Thoracic aorta (tissue), 2 donors: ENCODE measurements at places on chromosomes 12 and 14. TPM values are rescaled to one million over a fixed set of nuclear protein-coding genes. Genes with fewer than 3 reads are reported as not detected.

DNA sequence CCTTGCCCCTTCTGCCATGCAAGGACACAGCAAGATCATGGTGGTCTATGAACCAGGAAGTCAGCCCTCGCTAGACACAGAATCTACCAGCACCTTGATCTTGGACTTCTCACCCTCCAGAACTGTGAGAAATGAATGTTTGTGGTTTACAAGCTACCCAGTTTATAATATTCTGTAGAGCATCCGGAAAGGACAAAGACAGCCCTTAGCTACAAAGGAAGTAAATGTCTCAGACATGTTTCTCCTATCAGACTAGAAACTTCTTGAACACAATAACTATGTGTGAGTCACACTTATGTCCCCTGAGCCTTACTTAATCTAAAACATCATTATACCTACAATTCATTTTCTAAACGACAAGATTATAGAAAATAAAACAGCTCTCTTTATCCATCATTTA, 176.7 kb downstream of the KLHL28 start:
- no peak for DNase-seq

GRCh38 chr12:121284551-121285390, 11.7 kb downstream of the CAMKK2 start:
- DNase-seq, result no peak

DNA sequence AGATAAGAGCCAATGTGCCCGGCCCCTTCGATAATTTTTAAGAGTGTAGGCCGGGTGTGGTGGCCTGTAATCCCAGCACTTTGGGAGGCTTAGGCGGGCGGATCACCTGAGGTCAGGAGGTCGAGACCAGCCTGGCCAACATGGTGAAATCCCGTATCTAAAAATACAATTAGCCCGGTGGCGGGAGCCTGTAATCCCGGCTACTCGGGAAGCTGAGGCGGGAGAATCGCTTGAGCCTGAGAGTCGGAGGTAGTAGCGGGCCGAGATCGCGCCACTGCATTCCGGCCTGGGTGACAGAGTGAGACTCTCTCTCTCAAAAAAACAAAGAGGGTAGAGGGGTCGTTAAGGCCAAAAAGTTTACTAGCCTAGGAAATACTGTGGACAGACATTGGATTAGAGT, 2.6 kb downstream of the KRAS start:
- DNase-seq, result no peak

DNA sequence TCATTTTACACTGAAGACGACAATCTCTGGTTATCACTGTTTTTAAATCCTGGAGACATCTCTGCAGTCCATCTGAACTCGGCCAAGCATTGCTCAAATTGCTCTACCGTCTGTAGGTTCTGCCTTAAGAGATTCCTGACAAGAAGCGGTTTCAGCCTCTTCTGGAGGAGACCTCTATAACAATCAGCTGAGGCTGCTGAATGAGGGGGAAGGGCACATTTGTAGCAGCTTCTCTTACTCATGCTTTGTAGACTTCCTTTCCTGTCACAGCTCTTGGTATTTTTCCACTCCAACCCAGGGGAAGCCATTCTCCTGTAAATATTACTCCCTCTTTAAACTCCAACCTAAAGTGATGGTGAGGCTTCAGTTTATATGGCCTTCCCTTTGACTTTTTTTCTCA, 3.0 kb downstream of the ARG2 start:
- DNase-seq, result no peak

GRCh38 chr12:114190971-114191370, 215.0 kb downstream of the TBX5 start:
- DNase-seq, result no peak

DNA sequence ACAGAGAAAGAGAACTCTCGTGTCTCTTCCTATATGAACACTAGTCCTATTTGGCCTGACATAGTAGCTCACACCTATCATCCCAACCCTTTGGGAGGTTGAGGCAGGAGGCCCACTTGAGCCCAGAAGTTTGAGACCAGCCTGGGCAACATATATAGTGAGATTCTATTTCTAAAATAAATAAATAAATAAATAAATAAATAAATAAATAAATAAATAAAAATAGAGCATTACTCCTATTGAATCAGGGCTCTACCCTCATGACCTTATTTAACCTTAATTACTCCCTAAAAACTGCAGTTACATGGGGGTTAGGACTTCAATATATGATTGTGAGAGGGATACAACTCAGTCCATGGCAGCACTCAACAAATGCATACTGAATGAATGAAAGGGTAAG, 61.2 kb upstream of the GSC start:
- DNase-seq, result no peak

- no peak for DNase-seq
Measured at GRCh38 chr14:65528069-65528468, 115.5 kb downstream of the FUT8 start.

GRCh38 chr14:30748343-30748742, 126.0 kb upstream of the COCH start:
- no peak for DNase-seq

DNA sequence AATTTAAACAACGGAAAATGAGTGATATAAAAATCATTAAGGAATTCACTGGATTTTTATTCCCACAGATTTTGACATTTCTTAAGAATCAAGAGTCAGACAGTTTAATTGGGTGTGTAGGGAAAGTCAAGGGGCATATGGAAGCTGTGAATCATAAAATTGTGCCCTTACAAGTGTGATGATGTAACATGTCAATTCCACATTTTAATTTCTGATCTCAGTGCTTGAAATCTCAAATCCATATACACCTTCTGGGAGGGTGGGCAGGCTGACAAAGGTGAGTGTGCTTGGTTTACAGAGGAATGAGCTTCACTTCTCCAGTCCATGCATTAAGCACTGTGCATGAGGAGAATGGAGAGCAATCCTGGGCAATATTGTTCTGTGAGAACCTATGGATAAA, 1.0 kb upstream of the KRT6A start:
- DNase-seq, result no peak

DNA sequence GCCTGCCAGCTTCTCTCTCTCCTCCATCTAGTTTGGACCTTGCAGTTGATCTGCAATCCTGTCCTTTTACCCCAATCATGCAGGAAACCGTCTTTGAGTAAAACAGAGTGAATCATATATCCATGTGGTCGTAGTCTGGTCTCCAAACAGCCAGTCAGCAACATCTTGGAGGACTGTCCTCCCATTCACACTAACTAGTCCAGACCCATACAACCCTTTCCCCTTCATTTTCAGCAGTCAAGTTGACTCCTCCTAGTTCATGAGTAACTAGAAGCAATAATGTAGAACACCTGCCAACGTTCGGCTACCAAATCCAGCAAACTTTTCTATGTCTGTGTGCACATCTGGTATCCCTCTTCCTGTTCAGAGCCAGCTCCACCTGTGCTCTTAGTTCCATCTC, 10.8 kb upstream of the BIN2 start:
- no peak for DNase-seq

DNA sequence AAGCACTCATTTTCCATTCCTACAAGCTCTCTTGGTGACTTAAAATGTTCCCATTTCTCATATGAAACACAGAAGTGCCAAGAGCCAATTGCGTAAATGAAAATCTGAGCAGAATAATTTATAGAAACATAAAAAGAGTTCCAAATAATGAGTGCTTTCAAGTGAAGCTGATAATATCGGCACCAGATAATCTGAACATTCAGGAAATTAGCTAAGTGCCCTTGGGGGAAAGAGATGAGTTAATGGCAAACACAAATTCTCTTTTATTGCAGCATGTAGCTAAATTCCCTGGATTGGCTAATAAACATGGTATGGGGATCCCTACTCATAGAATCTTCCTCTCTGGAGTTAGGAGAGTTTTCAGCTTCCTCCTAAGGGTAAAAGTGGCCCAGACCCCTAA, 46.7 kb downstream of the DAD1 start:
- no peak for DNase-seq

GRCh38 chr14:87108726-87109125, 884.3 kb downstream of the GALC start:
- no peak for DNase-seq

DNA sequence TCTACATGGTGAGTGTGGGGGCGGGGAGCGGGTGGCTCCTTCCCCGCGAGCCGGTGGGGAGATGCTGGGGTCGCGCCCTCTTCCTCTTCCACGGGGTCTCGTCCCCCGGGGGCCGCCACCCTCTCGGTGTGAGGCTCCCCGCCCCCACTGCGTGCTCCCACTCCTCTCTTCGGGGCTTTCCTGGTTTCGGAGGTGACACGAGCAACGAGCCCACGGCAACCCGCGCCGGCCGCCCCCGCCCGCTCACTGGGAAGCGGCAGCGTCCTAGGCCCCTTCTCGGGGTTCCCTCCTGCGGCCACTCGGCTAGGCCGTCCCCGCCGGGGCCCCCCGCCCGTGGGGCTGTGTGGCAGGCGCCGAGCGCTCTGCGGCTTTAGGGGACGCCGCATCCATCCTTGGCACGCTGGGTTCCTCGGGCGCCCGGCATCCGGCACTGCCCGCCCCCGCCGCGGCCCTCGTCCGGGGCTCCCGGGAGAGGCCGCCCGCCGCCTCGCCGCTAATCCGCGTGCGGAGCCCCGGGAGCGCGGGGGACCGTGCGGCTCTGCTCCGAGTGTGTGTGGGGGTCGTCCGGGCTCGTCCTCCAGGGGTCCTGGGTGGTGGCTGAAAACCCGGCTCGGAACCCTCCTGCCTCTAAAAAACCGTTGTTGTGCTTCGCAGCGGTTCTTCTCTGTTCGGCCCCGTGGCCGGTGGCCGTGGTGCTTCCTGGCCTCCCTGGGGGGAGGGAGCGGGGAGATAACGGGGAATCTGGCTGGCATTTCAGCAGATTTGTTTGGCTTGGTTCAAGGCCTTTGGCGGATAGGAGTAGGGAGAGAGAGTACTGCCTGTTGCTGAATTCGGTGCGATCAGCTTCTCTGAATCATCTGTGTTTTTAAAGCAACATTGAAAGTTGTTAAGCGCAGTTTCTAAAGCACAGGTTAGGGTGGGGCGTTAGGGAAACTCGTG, 1.0 kb downstream of the PCNX1 start:
- DNase-seq, result no peak

- no peak for DNase-seq
Measured at GRCh38 chr12:16531621-16532020, 74.3 kb downstream of the LMO3 start.

DNA sequence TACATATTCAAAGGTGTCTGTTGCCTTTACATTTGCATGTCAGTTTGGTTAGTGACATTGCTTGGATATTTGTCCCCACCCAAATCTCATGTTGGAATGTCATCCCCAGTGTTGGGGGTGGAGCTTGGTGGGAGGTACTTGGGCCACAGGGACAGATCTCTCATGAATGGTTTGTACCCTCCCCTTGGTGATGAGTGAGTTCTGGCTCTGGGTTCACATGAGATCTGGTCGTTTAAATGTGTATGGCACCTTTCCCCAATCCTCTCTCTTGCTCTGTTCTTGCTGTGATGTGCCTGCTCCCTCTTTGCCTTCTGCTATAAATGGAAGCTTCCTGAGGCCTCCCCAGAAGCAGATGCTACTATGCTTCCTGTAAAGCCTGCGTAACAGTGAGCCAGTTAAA, 207.9 kb upstream of the DIO3 start:
- no peak for DNase-seq

GRCh38 chr14:65751510-65751909, 339.0 kb downstream of the FUT8 start:
- no peak for DNase-seq

DNA sequence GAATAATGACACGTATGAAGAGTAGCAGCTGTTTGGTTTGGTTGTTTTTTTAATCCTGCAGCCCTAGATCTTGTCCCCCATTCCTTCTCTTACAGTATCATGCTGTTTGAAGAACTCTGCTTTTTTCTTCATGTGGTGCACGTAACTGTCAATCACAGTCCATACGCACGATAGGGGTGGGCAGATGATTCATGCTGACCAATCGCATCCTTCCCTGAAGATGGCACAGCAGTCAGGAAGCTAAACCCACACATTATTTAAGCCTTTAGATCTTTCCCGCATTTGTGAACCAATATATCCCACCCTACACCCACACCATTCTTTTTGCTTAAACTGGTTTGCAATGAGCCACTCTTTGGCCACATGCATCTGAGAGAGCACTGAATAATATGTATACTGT, 158.9 kb upstream of the PLEKHA5 start:
- no peak for DNase-seq

DNA sequence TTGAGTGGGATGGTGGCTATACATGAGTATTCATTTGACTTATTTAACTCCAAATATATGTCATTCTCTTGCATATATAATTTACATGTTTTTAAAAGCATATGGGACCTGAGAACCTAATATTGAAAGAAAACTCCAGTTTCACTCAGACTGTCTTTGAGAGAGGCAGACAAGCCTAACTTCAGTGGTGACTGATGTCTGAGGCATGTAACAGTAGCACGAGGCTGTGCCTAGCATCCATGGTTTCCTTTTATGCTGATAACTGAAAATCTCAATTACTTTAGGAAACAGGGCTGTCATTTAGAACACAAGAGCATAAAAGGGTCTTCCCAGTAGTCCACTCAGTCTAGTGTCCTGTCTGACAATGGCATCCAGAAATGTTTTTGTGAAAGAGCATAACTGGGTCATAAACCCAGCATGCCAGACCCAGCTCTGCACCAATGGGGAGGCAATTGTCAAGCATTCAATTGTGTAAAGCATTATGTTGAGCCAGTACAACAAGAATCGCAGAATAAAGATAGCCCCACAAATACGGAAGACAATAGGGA, 24.3 kb downstream of the MAPK1IP1L start:
- DNase-seq, result no peak

DNA sequence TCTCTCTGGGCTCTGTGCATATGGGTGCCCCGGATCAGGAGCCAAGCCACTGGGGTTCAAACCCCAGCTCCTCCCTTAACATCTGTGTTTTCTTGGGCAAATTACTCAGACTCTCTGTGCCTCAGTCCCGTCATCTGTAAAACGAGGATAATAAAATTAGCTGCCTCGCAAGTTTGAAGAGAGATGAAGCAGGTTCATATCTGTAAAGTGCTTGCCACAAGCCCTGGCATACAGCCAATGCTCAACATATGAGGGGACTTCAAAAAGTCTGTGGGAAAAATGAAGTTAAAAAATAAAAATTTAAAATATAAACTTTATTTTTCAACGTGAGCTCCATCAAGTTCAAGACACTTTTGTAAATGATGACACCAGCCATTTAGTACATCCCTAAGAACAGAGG, 276.7 kb downstream of the FOXN3 start:
- DNase-seq, result no peak

DNA sequence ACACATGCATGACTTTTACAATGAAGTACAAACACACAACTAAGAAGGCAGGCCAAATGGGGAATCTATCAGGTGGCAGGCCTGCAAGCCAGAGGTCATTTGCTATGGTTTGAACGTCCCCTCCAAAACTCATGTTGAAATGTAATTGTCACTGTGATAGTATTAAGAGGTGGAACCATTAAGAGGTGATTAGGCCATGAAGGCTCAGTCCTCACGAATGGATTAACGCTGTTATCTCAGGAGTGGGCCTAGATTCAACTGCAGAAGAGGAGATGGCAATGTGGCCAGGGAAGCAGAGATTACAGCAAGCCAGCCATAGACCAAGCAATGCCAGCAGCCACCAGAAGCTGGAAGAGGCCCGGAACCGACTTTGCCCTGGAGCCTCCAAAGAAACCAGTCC, 13.5 kb upstream of the ACTR6 start:
- no peak for DNase-seq

The CKB gene
- total RNA-seq, result 159 TPM

The CLEC6A gene
- total RNA-seq, result not detected

The GZMB gene
- not detected for total RNA-seq

The IFNG-AS1 gene
- 0.92 TPM for total RNA-seq

The A2ML1 gene
- total RNA-seq, result not detected

The TROAP gene
- 0.27 TPM for total RNA-seq

The GARIN6 gene
- not detected for total RNA-seq

The KCNK10 gene
- total RNA-seq, result not detected

The PDE3A gene
- 110 TPM for total RNA-seq

The GYS2 gene
- total RNA-seq, result not detected

The TAMALIN gene
- 17.0 TPM for total RNA-seq

The TSPAN19 gene
- not detected for total RNA-seq

The NOXRED1 gene
- not detected for total RNA-seq

The PARPBP gene
- 2.6 TPM for total RNA-seq

The CERS5 gene
- 34.6 TPM for total RNA-seq
